ENCODE measurements at places on chromosomes 13 and 19.

- no peak for DNase-seq
These were observed 20.0 kb upstream of the UPF3A start for GRCh38 chr13:114261328-114261965.

GRCh38 chr13:95588721-95589120, 36.2 kb downstream of the CLDN10 start:
- DNase-seq = peak; percentile 59

DNA sequence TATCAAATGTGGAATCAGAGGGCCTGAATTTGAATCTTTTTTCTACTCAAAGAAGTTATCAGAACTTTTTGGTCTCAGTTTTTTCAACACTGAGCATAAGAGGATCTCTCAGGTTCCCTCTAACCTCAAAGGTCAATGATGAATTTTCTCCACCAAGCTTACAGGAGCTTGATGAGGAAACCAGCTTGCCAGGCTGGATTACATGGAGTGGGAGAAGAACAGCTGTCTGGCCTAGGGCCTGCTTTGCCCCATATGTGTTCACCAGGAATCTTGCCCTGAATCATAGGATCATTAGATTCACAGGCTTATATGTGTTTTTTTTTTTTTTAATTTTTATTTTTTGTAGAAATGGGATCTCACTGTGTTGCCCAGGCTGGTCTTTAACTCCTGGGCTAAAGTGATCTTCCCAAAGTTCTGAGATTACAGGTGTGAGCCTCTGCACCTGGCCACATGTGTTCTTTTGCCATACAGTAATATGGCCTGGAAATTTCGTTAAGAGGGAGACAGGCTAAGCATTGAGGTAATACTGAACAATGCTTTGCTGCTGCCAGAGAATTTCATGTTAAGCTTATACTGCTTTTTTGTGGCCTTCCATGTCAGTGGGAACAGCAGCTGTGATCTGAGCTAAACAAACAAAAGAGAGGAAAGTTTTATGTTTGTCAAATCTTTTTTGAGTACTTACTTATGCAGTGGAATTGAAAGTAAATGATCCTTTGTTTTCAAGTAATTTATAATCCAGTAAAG, 110.6 kb downstream of the DNAJC3 start:
- DNase-seq = no peak

DNA sequence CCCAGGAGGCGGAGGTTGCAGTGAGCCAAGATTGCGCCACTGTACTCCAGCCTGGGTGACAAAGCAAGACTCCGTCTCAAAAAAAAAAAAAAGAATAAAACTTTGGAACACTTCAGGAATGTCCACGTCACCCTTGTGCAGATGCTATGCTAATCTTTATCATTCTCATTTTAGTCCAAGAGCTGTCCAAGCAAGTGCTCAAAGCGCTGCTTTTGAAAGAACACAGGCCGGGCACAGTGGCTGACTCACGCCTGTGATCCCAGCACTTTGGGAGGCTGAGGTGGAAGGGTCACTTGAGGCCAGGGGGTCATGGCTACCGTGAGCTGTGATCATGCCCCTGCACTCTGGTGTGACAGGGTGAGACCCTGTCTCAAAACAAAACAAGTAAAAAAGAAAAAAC, 11.1 kb upstream of the UQCR11 start:
- DNase-seq = peak; percentile 65

GRCh38 chr13:46665633-46666482, 112.9 kb downstream of the LRCH1 start:
- no peak for DNase-seq

DNA sequence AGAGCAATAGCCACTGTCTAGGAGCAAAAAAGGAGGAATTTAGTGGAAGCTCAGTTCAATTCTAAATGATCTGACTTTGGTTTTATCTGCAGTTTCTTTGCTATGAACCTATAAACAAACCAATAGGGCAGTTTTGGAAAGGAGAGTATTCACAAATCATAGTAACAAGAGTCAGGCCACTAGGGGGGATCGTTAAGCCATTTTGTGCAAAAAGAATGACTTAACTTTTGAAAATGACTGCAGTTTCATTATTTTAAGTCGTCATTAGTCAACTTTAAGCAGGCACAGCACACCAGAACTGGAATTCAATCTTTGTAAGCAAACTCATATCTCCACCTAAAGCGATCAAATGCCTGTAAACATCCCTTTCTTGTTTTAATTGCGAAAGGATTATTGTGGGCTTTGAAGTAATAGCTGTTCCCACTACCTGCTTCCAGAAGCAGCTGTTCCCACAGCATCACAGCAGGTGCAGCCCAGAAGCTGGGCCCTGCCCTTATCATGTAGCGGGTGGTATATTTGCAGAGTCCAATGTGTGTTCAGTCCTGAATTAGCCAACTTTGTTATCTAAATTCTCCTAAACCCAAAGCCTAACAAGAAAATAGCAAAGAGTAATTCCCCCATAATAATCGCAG, 51.5 kb downstream of the SOX21 start:
- DNase-seq = peak; percentile 33

Data from fibroblast of pulmonary artery (primary cell).